Glomerular endothelial cell (primary cell): ENCODE measurements at places on chromosomes 12 and 14. TPM values are rescaled to one million over a fixed set of nuclear protein-coding genes. Genes with fewer than 3 reads are reported as not detected.

- DNase-seq = no peak
Observed at GRCh38 chr14:99601361-99601831, 2.6 kb downstream of the CCDC85C start.

GRCh38 chr12:93417967-93418480, 23.7 kb downstream of the UBE2N start:
- no peak for DNase-seq

The CD163 gene
- total RNA-seq = not detected in 2 replicates

- no peak for DNase-seq
Observed at GRCh38 chr12:5154091-5154490, 110.4 kb downstream of the KCNA5 start.

GRCh38 chr14:70283156-70283555, 76.3 kb downstream of the COX16 start:
- no peak for DNase-seq

DNA sequence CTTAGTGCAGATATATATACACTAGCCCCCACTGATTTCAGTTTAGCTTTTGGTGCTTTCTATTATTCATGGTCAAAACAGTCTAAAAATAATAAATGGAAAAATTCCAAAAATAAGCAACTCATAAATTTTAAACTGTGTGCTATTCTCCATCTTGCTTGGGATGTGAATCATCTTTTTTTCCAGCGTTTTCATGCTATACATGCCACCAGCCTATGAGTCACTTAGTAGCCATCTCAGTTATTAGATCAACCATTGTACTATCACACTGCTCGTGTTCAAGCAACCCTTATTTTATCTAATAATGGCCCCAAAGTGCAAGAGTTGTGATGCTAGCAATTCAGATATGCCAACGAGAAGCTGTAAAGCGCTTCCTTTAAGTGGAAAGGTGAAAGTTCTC, 73.9 kb upstream of the KRR1 start:
- DNase-seq = peak; percentile 42
